ENCODE measurements at places on chromosomes 4 and X.

GRCh38 chr4:84547211-84547610 lies 35.7 kb upstream of the CDS1 start:
- no peak for DNase-seq

DNA sequence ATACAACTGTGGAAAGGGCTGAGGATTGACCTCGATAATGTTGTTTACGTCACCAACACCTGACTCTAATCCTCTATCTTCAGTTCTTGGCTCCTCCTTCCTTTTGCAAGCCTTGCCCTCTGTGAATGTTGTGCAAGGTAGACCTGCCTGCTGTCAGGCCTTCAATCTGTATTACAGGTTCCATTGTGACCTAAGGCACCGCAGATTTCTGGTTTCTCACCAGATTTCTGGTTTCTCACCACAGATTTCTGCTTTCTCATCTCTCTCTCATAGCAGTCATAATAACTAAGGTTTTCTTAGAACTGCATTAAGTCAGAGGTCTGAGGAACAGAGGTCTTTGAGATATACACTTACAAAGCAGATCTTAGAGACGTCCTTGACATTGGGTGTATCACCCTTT lies 51.5 kb upstream of the ETNPPL start:
- no peak for DNase-seq

GRCh38 chrX:7132335-7133049 lies 15.0 kb upstream of the STS start:
- peak; percentile 5 for DNase-seq

- DNase-seq: no peak
Measured at GRCh38 chrX:87409113-87409841, 108.3 kb upstream of the KLHL4 start.

DNA sequence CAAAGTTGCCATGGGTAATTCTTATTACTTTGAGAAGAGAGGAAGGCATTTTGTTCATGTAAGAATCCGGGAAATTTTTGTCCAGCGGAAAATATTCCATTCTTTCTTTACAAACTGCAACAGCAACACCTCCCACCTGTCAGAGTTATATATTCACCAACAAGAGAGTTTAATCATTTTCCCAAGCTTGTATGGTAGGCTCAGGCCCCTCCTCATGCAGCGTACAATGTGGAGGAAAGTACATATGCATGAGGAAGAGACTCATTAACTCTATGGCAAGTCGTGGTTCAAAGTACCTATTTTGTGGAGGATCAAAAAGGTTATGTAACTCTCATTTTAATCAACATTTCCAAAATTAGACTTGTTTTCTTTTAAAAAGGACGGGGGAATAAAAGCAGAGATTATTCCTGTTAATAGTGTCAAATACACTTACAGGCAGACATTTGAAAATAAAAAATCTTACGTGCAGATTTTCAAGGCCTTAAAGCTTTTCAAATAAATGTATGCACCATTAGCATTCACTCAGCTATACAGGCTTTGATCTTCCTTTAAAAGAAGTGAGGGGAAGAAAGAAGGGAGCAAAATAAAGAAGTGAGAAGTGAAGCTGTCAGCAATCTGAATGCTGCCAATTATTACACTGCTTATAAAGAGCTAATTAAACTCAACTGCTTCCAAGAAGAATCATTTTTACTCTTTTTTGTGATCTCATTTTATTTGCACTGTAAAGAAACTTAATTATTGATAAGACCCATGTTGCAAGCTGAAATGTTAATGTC lies 204.8 kb downstream of the FAT4 start:
- no peak for DNase-seq

DNA sequence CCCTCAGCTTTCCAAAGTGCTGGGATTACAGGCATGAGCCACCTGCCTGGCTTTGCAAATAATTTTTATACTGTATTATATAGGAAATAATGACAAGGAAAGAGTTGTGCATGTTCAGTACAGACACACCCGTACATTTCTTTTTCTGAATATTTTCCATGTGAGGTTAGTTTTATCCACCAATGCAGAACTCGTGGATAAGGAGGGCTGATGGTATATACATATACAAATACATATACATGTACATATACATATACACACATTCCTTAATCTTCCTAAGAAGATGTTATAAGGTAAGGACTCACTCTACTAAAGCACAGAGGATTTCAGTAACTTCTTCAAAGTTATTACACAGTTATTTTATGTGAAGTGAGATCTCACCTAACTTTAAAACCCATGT lies 925.8 kb downstream of the C4orf33 start:
- no peak for DNase-seq

DNA sequence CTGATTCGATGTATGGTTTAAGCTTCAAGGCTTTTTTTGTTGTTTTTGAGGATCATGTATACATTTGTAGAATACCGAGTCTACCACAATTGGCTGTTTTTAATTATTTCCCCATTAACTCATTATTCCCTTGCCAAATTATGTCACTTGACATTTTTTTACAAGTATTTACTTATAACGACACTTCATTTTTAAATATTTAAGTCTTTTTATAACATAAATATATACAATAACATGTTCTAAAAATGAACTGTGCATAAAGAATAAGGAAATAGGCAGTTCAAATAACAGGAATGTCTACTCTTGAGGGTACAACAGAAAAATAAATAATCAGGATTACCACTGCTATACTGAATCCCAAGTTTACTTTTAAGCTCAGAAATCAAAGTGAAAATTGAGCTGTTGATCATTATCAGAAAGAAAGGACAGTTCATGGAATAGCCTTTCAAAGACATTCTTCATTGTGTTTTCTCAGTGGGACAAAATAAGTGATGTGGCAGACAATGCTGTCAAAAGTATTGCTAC lies 627.5 kb downstream of the PCDH19 start:
- no peak for DNase-seq

- no peak for DNase-seq
Measured at GRCh38 chr4:70829015-70829414, 10.7 kb downstream of the GRSF1 start.

DNA sequence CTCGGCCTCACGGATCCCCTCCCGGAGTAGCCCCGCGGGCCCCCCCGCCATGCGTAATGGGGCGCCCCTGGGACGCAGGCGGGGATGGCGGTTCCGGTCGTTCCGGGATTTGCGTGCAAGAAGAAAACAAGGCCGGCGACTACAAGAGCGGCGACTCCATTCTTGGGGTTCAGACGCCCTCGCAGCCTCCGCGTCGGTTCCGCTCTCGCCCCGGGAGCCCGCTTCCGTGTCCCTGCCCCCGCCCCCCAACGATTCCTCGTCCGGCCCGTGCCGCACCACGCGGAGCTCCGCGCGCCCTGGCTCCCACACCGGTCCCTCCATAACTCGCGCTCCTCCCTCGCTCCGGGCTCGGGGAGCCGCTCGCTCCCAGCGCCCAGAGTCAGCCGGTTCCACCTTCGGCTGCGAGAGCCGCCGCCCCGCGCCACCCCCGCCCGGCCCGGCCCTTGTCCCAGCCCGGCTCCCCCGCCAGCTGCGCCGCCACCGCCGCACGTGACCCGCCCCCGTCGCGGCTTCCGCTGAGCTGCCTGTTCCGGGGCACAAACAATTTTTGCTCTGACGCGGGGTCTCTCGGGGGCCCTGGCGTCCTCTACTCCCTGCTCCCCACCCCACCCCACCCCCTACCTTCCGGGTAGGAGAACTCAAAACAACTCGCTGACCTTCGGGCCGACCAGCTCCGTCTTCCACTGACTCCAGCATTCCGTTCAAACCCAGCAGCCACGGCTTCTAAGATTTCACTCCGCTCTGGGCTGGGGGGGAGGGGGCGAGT lies 78.8 kb upstream of the BCOR start:
- DNase-seq: peak; percentile 28

All from NCI-H774 (cell line).